ENCODE measurements at places on chromosomes 4 and X. TPM values are rescaled to one million over a fixed set of nuclear protein-coding genes. Genes with fewer than 3 reads are reported as not detected.

DNA sequence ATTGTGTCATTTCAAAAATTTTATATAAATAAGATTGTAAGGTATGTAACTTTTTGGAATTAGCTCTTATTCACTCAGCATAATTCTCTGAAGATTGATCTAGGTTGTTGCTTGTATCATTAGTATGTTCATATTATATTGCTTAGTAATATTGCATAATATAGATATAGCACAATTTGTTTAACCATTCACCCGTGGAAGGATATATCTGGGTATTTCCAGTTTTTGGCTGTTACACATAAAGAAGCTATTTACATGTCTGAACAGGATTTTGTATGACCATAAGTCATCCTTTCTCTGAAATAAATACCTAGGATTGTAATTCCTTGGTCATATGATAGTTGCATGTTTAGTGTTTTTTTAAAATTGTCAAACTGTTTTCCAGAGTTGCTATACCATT is 82.5 kb downstream of the CPEB2 start:
- no peak for DNase-seq

DNA sequence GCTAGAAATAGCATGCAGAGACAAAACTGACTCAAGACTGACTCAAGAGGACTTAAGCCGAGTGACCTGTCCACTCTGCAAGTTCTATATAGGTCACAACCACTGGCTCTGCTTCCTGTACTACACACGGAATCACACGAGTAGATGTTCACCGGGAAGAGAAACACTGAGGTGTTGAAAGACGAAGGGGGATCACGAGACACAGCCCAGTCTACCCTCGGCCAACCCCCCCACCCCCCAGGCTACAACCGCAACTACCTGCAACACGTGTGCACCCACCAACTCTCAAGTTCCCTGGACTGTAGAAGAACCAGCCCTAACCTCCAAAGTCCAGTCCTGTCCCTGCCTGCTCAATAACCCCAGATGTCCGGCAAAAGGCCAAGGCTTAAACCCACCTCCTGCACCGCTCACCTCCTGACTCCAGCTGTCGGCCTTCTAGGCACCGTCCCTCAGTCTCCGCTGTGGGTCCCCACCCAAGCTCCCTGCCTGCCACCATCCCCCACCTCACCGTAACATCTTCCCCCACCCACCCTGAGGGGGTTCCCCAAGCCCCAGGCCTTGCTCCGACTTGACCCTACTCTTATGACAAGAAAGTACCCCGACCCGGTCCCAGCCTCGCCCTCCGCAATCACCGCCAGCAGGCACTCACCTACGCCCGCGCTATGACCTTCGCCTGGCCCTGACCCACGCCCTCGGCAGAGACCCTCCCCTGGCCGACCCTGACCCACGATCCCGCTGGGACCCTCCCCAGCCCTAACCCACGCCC is 739 bp downstream of the GAK start:
- DNase-seq, result peak; percentile 42

Gene POU3F4
- total RNA-seq, result not detected

GRCh38 chr4:38177035-38177546 is 216.9 kb downstream of the PTTG2 start:
- no peak for DNase-seq

GRCh38 chrX:15874672-15875071 is 20.1 kb upstream of the AP1S2 start:
- DNase-seq, result no peak

DNA sequence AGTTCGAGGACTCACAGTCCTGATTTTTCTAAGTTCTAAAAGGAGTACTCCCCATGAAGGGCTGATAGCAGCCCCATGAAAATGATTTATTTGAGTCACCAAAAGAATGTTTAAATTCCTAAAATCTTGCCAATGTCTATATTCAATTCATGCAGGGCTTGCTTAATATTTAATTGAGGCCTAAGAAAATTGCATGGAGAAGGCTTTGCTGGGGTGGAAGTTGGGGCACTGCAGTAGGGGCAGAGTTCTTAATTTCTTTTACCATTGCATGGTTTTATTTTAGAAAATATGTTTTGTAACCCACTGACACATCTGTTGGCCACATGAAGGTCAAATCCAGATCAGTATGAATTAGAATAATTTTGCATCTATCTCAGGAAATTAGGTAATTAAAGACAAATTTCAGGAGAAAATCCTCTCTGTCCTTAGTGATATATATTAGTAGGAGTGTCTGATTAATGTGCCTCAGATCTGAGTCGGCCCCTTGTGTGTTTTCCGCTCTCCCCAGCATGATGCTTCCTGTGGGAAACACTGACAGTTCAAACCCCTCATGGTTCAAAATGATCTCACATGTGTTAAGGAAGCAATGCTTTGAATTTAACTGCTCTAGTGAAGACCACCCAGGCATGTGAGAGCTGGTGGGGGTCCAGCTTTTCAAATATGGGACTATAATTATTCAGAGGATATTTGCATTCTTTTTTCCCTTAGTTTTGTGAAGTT is 54.0 kb upstream of the EGFL6 start:
- DNase-seq, result no peak

DNA sequence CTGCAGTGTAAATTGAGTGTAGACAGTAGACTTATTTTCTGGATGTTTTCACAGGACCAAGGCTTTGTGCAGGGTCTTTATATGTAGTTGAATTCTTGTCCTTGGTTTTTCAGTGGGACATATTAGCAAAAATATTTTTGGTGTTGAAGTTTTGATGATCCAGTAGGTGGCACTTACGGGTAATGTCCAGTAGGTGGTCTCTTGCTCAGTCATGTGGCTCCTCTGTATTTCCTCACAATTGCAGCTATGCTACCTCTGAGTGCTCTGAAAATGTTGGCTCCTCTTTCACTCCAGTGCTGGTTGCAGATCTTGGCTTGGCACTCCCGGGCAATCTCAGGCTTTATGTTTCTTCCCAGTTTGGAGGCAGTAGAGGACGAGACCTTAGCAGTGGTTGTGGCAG is 419.8 kb upstream of the AMOT start:
- no peak for DNase-seq

Gene CXCL9
- not detected for total RNA-seq

Gene LIMCH1
- 36.2 TPM for total RNA-seq

Gene PABPC5
- 0.34 TPM for total RNA-seq

DNA sequence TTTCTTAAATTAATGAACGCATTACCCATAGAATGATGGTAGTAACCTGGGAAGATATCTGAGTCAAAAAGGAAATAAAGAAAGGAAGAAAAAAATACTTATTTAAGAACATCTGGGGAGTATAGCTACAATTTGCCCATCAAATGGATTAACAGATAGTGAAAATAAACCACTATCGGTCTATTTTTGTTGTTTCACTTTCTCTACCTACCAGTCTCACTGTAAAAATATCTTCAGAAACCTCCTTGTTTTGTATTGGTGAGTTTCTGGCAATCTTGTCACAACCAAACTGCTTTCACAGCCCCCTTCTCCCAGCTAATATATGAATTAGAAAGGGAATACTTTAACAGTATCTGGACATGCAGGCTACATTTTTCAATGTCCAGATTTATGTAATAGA is 783.5 kb downstream of the STPG2 start:
- no peak for DNase-seq

- DNase-seq, result peak; percentile 96
Measured at GRCh38 chr4:151099229-151099975, at the start of gene RPS3A. Gene RPS3A (plus strand): TSS chr4:151099628. CDS start chr4:151099653, 25 bp downstream.

- no peak for DNase-seq
Measured at GRCh38 chr4:105236202-105236915, 89.7 kb downstream of the TET2 start.

GRCh38 chr4:156223985-156224384 is 270.3 kb upstream of the CTSO start:
- DNase-seq, result no peak

- DNase-seq, result no peak
Measured at GRCh38 chr4:19806865-19807264, 444.8 kb upstream of the SLIT2 start.

DNA sequence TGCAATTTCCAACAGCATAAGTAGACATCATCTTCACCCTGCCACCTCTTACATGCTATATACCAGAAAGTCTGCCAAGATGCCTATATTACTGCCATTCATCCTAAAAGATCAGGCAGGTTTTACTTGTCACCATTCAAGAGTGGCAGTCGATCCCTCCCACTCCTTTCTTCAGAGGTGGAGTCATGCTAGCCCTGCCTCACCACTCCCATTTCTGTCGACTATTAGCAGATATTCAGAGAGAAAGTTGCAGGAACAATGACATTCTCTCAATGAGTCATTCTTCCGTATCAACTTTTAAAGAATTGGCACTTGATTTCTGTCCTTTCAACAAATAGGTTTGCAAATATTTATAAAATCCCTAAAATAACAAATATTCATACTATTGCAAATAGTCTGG is 1060.1 kb downstream of the ADGRL3 start:
- DNase-seq, result no peak

- no peak for DNase-seq
Measured at GRCh38 chrX:27444093-27444908, 18.8 kb downstream of the PPP4R3C start.

Gene ZNF330
- 42.1 TPM for total RNA-seq

Gene MAGEC1
- total RNA-seq, result not detected

GRCh38 chrX:136046295-136047015 is 61.2 kb downstream of the SLC9A6 start:
- no peak for DNase-seq

- peak; percentile 25 for DNase-seq
Measured at GRCh38 chr4:44447563-44448504, 775 bp downstream of the KCTD8 start.

GRCh38 chr4:124183926-124184325 is 528.6 kb downstream of the ANKRD50 start:
- DNase-seq, result no peak

Gene PNCK
- total RNA-seq, result not detected

Gene STIM2
- 5.5 TPM for total RNA-seq

Gene AFM
- 0.55 TPM for total RNA-seq

GRCh38 chr4:184647266-184648053 is 1.8 kb downstream of the CASP3 start:
- no peak for DNase-seq

GRCh38 chr4:168631241-168632162 is 134.7 kb downstream of the PALLD start:
- DNase-seq, result peak; percentile 69

DNA sequence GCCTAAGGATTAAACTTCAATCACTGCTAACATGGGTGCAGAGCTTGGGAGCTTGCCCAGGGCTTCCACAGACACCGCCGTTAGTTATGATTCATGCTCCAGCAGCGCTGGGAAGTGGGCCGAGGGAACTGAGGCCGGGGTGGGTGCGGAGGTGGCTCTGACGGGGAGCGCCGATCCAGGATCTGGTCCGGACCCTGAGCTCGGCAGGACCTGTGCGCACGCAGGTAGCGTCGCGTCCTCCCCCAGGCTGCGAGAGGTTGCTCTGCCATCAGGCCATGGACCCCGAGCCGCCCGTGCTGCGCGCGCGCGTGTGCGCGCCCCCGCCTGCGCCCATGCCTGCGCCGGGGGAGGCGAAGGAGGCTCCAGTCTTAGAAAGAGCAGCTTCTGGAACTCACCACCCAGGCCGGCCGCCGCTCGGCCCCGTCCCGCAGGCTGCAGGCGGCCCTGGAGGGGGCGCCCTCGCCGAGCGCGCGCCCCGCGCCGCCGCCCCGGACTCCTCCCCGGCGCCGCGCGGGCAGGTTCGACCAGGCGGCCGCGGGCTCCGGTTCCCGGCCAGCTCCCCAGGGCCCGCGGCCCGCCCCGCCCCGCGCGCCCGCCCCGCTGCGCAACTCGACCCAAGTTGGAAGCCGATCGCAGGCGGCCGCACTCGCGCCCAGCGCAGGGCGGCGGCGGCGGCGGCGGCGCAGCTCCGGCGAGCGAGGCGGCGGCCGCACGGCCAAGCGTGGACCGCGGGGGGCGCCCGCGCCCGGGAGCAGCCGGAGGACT is 732 bp upstream of the ADRA2C start:
- DNase-seq, result no peak

- no peak for DNase-seq
Measured at GRCh38 chr4:142465526-142465925, 380.6 kb downstream of the INPP4B start.

GRCh38 chr4:147678106-147678505 is 5.9 kb downstream of the PRMT9 start:
- no peak for DNase-seq

DNA sequence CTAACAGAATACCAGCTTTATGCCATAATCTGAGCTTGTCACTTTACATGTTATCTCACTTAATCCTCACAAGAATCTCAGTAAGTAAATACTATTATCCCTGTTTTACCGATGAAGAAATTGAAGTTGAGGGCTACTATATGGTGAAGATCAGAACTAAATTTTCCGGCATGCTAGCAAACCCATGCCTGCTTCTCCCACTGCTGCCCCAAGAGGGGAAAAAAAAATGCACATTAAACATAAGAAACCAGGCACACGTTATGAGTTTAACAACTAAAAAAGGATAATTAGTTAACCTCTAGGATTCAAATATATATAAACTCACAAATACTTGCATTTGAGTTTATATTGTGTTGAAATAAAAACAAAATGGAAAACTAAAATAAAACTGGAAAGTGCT is 10.8 kb downstream of the SLC10A7 start:
- no peak for DNase-seq

- no peak for DNase-seq
Measured at GRCh38 chrX:108245462-108245861, 153.9 kb downstream of the ATG4A start.

- no peak for DNase-seq
Measured at GRCh38 chr4:146582864-146583263, 55.8 kb upstream of the POU4F2 start.

- DNase-seq, result no peak
Measured at GRCh38 chrX:111254896-111255693, 15.2 kb downstream of the CAPN6 start.

DNA sequence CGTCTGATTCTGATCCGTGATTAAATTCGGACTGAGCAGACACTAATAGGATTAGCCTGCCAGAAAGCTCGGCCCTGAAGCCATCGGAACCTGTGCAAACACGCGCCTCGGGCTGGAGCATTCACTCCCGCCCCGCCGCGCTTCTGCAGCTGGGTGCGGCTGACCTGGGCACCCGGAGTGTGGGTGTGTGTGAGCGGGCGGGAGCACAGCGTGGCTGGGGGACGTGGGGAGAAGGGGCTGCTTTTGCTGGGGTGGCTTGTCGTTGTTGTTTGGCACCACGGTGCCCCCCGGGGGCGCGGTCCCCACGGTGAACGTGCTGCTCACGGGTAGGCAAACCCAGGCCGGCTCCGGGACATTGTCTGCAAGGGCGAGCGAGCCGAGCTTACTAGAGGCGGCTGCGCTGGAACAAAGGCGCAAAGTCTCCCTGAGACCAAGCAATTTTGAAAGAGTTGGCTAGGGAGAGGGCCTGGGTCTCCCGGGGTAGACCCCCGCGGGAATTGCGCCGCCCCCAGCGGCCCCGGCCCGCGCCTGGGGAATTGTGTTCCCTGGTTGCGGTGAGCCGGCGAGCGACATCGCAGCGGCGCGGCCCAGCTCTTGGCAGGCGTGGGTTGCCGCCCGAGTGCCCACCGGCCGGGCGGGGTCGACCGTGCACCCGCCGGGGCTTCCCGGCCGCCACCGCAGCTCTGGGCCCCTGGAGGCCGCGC is 1.4 kb downstream of the MAMLD1 start:
- DNase-seq, result no peak

Gene C4orf50
- not detected for total RNA-seq

Gene IQSEC2
- total RNA-seq, result 127 TPM

- DNase-seq, result no peak
Measured at GRCh38 chr4:53551958-53552357, 39.3 kb downstream of the LNX1 start.

Gene LRAT
- not detected for total RNA-seq

Gene MAGIX
- 7.3 TPM for total RNA-seq

Gene PCDH7
- total RNA-seq, result not detected

Gene AADAT
- 0.92 TPM for total RNA-seq
